ENCODE measurements at places on chromosomes 11 and 22. TPM values are rescaled to one million over a fixed set of nuclear protein-coding genes. Genes with fewer than 3 reads are reported as not detected.

DNA sequence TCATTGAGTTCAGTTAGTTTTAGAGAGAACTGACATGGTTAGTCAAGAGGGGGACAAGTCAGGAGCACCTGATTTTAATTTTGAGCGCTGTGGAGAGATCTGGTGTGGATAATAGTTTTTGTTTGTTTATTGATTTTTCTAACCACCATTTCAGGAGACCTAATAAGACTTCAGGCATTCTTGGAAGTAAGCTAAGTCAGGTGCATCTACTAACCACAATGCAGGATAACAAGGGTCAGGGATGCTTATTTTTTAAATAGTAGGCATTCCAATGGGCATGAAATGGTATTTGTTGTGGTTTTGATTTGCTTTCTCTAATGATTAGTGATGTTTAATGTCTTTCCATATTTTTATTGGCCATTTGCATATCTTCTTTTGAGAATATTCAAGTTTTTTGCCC, 212.1 kb downstream of the NAV2 start:
- no peak for DNase-seq

- no peak for DNase-seq
Observed at GRCh38 chr11:93663021-93663420, 1.5 kb downstream of the CEP295 start.

TMEM9B gene
- 20.2 TPM for total RNA-seq

- no peak for DNase-seq
Observed at GRCh38 chr11:27089746-27090145, 49.1 kb downstream of the BBOX1 start.

TRPT1 gene
- 42.3 TPM for total RNA-seq

HBE1 gene
- not detected for total RNA-seq

DNA sequence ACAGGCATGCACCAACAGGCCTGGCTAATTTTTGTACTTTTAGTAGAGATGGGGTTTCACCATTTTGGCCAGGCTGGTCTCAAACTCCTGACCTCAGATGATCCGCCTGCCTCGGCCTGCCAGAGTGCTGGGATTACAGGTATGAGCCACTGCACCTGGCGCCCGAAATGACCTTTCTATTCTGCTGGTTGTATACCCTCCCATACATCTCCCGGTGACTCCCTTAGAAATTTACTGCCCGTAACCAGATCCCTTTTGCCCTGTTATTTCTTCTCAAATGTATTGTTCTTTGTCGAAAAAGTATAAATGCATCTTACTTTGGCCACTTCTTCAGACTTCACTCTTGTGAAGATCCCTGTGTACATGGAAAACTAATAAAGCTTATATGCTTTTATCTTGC, 22.0 kb downstream of the MCHR1 start:
- DNase-seq, result no peak

GRCh38 chr11:32138902-32139301, 48.0 kb downstream of the RCN1 start:
- no peak for DNase-seq

APLNR gene
- 6.3 TPM for total RNA-seq

GRCh38 chr11:44110231-44110679, 14.8 kb downstream of the EXT2 start:
- no peak for DNase-seq

SCUBE1 gene
- total RNA-seq, result 109 TPM

OR51L1 gene
- total RNA-seq, result not detected

DNA sequence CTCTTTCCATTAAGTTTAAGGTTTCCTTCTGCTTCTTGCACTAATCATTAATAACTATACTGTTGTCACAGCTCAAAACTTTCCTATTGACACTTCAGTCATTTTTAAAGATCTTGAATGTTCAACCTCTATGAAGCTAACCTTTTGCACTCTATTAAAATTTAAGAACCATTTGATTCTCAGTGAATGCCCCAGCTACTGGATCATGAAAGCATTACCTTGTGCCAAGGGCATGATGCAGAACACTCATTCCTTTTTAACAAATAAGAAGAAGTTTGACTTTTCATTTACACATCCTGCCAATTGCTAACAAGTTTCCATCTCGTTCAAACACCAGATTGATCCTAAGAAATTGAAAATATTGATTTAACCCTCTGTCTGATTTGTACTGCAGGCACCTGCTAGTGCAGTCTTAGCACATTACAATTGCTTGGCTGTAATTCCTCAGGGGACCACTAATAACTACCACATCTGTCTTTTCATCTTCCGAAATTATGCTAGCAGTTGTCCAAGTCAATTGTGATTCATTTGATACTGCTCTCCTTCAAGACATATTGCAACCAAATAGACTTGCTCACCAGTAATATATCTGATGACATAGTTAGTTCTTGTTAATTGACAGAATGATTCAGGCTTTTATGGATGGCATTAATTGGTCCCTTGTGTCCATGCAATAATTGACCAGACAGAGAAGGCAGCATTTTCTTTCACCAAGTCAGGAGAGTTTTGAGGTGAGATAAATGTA, 158.4 kb downstream of the TEAD1 start:
- DNase-seq, result no peak

GRCh38 chr11:100681064-100681502, 6.0 kb upstream of the ARHGAP42 start:
- no peak for DNase-seq

RELT gene
- 1.2 TPM for total RNA-seq

- no peak for DNase-seq
Observed at GRCh38 chr11:95641495-95641894, 148.1 kb downstream of the FAM76B start.

DNA sequence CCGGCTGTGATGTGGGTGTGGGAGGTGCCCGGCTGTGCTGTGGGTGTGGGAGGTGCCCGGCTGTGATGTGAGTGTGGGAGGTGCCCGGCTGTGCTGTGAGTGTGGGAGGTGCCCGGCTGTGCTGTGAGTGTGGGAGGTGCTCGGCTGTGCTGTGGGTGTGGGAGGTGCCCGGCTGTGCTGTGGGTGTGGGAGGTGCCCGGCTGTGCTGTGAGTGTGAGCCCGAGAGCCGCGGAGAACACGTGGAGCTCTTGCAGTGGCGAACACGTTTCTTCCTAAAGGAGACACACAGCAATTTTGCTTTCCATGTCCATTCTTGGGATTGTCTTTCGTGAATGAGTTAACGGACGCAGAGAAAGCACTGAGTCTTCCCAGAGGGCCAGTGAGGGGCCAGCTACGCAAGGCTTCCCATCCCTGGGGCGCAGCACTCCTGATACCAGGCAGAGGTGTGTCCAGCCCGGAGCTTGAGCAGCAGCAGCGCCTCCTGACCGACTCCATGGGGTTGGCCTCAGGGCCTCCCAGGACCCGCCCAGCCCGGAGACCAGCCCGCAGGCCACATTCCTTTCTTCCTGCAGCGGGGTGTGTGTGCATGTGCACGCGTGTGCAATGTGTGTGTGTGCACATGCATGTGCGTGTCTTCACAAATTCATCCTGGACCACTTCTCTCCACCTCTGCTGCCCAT, 245.0 kb upstream of the B3GAT1 start:
- DNase-seq, result no peak

GRCh38 chr11:68525930-68526329, 65.4 kb downstream of the PPP6R3 start:
- no peak for DNase-seq

GRCh38 chr11:73194593-73194992, 23.5 kb upstream of the P2RY2 start:
- DNase-seq, result no peak

- DNase-seq, result no peak
Observed at GRCh38 chr11:2538951-2539350, 94.1 kb downstream of the KCNQ1 start.

- DNase-seq, result no peak
Observed at GRCh38 chr22:43326331-43327156, 16.6 kb downstream of the SCUBE1 start.

LYVE1 gene
- total RNA-seq, result 59.5 TPM

DNA sequence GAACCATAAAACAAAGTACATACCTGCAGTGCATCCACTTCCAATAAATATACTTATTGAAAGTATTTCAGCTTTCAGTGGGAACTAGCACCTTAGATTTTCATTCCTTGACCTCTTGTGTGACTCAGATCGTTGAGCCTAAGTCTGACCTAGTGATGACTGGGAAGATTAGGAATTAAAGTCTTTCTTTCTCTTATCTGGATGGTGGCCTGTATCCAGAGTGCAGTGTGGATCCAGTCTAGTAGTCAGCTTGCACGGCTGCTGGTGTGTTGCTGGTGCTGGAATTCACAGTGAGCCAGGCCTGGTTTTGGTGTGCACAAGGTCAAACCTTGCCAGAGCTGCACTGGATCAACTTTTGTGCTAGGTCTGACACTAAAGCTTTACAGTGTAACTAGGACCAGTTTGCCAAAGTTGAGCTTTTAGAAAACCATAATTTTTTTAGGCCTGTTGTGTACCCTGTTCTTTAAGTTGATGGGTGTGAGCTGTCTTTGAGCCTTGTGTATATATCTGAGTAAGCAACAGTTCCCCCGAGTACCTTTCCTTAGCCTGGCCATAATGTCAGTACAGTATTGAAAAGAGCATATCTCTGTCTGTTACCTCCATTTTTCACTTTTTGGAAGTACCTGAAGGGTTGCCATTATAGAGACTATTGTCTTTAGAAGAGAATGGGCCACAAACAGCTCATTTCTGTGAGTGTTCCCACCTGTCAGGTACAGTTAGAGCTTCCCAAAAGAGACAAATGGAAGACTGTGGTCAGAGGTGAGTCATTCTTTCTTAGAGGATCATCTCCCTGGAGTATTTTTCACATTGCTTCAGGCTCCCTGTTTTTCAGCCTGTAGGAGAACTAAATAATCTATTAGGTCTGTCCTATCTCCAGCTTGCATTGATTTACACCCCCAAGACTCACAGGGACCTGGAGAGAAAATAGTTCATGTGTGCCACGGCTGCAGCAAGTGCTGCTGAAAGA, 89.8 kb downstream of the ALX4 start:
- DNase-seq, result no peak

GRCh38 chr11:109071262-109071661, 350.7 kb upstream of the C11orf87 start:
- DNase-seq, result no peak

GRCh38 chr11:116043857-116044256, 539.6 kb upstream of the CADM1 start:
- peak; percentile 68 for DNase-seq

PHETA2 gene
- 33.5 TPM for total RNA-seq

TMEM191C gene
- total RNA-seq, result 3.8 TPM

GRCh38 chr11:76291576-76292526, 85.5 kb upstream of the WNT11 start:
- DNase-seq, result no peak

- no peak for DNase-seq
Observed at GRCh38 chr11:35016916-35017315, 100.5 kb downstream of the PDHX start.

HOATZ gene
- not detected for total RNA-seq

- DNase-seq, result no peak
Observed at GRCh38 chr22:46287873-46288751, 8.6 kb upstream of the GTSE1 start.

GRCh38 chr11:104001561-104002056, 34.8 kb upstream of the DDI1 start:
- no peak for DNase-seq

DNA sequence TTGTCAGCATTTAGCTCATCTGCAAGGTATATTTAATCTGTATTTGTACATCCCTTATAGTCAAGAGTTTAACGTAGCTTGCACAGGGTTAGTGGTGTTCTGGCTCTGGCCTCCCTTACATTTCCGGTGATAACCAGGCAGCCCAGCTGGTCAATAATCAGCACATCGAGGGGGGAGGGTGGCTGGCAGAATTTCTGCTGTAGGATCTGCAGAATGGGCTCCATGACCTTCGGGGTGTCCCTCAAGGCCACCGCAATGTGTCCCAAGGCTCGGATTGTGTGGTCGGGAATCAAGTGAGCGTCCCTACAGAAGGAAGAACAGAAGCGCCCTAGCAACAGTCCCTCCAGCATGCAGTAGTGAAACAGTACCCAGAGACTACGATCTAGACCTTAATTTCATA, 25.1 kb downstream of the SERPIND1 start:
- DNase-seq, result no peak

- DNase-seq, result no peak
Observed at GRCh38 chr11:79276736-79277325, 164.0 kb downstream of the TENM4 start.

DNA sequence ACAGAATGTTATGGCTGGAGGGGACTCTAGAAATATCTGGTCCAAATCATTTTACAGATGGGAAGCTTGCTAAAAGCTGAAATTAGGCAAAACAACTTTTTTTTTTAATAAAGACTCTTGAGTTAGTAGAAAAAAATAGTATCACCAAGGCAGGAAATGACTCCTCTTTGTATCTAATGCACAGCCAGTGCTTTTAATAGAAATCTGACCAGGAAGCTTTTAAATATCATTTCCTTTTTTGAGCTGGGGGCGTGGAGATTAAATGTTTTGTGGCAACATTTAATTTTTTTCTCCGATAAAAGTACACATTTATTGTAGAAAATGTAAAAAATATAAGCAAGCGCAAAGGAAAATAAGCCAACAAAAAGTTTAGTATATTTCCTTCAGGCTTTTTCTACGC, 22.5 kb downstream of the TRAF6 start:
- DNase-seq, result no peak

- no peak for DNase-seq
Observed at GRCh38 chr11:69497221-69497787, 15.8 kb downstream of the LINC01488 start.

DNA sequence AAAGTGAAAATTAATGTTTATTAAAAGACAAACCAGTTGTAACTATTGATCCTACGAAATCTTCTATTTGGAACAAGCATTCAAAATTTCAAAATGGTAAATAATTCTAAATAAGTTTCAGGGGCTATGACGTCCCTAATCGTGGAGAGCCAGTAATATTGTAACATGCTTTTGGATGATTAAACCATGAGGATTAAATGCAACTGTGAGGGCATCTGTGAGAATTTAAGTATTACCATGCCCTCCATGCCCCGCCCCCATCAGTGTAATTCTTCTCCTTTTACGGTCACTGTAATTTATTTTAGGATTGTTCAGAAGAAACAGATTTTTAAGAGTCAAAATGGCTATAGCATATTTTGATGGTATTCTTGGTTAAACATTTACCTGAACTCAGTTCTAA, 133.2 kb downstream of the APOL5 start:
- no peak for DNase-seq

GRCh38 chr11:10716543-10717259, 23.1 kb upstream of the IRAG1 start:
- no peak for DNase-seq

DNA sequence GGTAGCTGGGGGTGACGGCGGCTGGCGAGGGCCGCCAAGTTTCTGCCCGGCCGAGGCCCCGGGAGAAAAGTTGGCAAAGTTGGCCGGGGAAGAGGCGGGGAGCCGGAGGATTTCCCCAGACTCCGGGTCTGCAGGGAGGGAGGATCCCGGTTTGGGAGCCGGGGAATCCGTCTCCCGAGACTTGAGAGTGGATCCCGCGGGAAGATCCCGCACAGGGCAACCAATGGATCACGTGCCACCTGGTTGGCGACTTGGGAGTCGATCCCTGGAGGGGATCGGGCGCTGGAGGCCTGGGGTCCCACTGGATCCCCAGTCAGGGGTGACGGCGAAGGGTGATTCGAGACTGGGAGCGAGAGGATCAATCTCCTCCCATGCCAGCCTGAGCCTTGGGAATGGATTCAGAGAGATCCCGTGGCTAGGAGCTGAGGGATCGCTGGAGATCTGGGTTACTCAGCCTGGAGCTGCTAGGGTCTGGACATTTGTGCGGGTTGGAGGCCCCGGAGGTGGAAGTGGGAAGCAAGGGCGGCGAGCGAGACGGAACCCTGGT, 394 bp downstream of the KIAA1671 start:
- DNase-seq, result no peak

GRCh38 chr22:24553597-24554312, 1.2 kb downstream of the GUCD1 start:
- no peak for DNase-seq
